ENCODE measurements at places on chromosomes 13 and 19.

DNA sequence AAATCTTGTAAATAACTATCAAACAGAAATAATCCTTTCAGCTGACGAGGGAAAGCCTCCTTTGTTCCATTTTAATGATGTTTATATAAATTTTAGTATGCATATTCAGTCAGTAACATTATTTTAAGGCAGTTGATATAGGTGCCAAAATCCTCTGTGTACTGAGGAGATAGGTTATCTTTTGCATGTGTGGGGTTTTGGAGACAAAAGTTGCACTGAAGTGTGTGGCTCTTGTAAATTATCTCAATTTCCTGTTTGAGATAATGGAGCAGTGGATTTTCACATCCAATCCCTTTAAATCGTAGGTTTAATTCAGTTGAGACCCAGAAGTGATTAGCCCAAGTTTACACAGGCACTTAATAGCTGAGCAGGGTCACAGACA lies 106.6 kb downstream of the RGCC start:
- no peak for DNase-seq

DNA sequence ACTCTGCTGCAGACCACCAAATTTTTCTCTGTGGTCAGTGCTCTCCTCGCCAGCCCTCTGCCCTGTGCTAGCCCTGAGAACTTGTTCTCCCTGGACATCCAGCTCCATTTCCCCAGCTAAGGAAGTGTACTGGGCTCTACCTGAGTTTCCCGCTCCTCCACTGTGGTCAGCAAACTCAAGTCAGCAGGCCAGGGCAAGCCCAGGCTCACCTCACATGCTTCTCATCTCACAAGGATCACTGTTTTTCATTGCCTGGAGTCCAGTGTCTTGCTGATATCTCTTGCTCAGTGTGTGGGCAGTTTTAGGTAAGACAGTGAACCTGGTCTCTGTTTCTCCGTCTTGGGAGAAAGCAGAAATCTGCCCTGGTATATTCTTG lies 201.4 kb downstream of the FOXO1 start:
- no peak for DNase-seq

GRCh38 chr19:13881692-13882418 lies 4.9 kb downstream of the NANOS3 start:
- DNase-seq: no peak

- DNase-seq: no peak
Observed at GRCh38 chr13:18943273-18943672, 238.4 kb downstream of the TUBA3C start.

GRCh38 chr19:13036366-13036976 lies 41.2 kb downstream of the NFIX start:
- DNase-seq: no peak

- DNase-seq: no peak
Observed at GRCh38 chr13:112849500-112849899, 119.5 kb upstream of the MCF2L start.

DNA sequence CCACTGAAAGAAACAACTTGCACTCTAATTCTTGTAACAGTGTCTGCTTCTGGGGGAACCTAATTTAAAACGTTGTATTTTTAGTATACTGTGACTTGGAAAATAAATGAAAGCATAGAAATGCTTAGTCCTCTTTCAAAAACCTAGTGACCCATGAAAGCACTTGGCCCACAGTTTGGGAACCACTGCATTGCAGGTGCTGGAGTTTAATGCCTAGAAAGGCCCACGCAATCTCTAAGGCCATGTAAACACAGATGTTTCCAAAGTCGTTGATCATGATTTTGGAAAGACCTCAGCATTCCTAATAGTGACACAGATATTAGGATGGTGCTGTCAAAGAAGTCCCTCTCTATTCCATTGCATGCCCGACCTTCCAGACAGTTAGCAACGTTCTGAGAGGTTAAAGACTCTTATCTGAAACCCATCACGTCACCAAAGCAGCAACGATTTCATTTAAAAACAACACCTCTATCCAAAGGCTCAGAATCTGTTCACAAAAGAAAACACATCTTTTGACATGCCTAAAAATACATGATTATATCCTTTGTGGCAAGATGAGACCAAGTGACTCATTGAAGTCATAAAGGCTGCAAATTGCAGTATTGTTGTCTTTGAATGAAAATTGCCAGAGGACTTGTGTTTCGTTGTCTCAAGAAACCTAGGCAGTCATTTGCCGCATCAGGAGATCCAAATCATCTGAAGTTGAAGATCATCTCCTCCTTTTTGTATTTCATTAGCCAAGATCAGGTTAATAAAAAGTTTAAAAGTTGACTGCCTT lies 328.0 kb upstream of the ZNF507 start:
- DNase-seq: no peak

DNA sequence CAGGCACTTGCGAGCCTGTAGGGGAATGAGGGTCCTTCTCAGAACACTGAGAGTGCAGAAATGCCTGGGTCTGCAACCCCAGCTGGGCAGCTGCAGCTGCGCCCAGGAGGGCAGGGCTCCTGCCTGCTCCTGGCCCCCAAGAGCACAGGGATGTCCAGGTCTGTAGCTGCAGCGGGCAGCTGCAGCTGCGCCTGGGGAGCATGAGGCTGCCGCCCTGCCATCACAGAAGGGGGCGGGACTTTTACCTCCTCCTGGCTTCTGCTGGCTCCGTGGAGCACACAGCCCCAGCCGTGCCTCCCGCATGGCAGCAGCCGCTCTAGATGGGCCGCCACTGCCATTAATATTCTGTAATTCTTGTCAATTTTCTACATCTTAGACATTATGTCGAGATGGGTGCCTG lies 17.8 kb downstream of the CPB2 start:
- DNase-seq: no peak

- DNase-seq: no peak
Observed at GRCh38 chr19:28122734-28123133, 1090.2 kb downstream of the UQCRFS1 start.

DNA sequence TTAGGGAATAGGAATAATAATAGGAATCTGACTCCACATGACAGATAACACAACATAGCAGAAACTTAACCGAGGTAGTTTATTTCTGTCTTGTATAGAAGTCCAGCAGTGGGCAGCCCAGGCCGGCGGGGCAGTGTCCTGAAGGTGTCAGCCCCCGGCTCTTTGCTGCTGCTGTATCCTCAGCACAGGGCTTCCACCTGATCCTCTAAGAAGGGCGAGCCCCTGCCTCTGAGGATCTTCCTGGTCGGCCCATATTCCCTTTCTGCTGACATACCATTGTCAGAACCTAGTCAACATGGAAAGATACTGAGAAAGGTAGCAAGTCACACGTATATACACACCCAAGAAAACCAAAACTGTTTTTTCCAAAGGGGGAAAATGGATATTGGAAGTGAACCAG lies 56.2 kb upstream of the GPR183 start:
- DNase-seq: no peak

DNA sequence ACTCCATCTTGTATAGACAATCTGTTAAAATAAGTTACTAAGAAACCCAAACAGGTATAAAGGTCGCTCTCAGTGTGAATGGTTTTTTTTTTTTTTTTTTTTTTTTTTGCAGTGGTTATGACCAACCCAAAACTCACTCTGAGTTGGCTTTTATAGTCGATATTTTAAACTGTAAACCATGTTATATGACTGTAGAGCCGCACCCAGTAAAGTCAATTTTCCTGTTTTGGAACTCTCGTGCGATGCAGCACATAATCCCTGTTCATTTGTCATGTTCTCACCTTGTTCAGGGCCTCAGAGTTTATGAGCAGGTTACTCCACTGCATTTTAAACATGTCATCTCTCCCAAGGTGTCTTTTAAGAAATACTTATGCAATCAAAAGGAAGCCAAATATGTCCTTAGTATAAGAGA lies 112.5 kb downstream of the KLF5 start:
- no peak for DNase-seq

GRCh38 chr19:58560921-58561320 lies 2.5 kb upstream of the UBE2M start:
- DNase-seq: no peak

GRCh38 chr13:65112531-65112941 lies 2117.6 kb downstream of the PCDH9 start:
- no peak for DNase-seq

DNA sequence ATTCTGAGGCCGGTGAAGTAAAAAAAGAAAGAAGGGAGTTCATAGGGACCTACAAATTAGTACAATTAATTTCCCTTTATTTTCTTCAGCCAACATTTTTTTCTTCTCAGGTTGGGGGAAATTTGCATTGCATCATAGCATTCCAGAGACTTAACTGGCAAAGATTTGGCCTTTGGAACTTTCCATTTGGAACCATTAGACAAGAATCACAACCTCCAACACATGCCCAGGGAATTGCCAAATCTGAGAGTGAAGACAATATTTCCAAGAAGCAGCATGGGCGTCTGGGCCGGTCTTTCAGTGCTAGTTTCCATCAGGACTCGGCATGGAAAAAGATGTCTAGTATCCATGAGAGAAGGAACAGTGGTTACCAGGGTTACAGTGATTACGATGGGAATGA lies 6.4 kb upstream of the ERCC5 start:
- DNase-seq: no peak

DNA sequence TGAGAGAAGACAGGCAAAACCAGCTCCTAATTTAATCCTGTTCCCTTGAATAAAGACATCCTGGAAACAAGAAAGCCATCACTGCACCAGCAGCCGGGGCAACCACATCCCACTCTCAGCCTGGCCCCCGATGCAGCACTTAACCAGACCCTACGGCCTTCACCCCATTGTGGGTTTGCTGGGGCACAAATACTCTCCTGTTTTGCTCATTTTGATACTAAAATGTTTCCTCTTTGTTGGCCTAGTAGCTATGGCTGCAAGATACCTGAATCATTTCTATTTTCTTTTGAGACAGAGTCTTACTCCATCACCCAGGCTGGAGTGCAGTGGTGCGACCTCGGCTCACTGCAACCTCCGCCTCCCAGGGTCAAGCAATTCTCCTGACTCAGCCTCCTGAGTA lies 28.4 kb downstream of the ANKRD27 start:
- no peak for DNase-seq

DNA sequence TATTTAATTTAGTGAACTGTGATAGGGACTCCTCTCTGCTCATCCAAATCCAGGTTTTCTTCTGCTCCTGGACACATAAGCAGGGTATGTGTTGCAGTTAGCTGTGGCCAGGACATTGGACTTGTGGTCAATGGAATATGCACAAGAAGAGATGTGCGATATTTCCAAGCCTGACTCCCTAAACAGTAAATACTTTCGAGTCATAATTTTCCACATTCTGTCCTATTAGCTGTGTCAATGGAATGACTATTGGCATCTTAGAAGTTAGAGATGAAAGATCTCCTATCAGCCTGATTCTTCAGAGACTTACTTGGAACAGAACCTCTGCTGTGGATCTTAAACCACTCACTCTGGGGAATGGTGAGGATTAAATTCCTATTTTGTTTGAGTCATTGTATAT lies 771.0 kb downstream of the EFNB2 start:
- DNase-seq: no peak

DNA sequence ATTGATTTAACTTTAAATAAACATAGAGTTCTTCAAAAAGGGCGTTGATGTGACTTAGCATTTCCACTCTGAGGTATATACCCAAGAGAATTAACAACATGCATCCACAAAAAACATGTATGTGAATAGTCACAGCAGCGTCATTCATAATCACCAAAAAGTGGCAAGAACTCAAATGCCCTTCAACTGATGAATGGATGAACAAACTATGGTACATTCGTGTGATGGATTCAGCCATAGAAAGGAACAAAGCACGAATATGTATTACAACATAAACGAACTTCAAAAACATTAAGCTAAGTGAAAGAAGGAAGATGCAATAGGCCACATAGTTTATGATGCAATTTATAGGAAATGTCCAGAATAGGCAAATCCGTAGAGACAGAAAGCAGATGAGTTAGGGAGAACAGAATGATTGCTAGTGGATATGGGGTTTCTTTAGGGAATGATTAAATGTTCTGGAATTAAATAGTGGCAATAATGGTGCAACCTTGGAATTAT lies 72.3 kb upstream of the UQCRFS1 start:
- DNase-seq: no peak

GRCh38 chr19:23071147-23071511 lies 45.7 kb upstream of the ZNF730 start:
- no peak for DNase-seq

DNA sequence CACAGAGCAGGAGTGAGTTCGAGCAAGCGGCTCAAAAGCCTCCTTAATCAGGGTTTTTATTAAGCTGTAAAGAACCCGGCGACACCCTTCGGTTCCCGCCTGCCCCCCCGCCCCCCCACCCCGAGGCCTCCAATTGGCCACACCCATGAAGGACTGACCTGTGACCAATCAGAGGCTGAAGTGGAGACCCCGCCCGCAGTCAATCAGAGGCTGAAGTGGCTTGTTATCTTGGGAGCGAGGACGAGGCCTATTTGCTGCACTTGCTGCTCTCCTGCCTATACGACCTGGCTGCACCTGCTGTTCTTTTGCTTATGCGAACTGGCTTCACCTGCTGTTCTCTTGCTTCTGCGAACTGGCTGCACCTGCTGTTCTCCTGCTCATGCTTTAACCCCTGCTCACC lies 844.9 kb downstream of the OLFM4 start:
- DNase-seq: no peak

DNA sequence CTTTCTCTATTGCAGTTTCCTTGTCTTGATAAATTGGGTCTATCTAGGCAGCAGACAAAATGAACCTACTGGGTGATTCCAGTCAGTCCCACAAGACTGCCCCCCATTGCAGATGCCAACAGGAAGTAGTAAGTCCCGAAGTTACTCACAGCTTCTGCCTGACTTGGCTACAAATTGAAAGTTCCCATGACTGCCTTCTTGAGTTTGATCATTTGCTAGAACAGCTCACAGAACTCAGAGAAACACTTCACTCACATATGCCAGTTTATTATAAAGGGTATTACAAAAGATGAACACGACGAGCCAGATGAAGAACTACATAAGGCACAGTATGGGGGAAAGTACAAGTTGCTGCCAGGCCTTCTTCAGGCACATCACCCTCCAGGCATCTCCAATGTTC lies 50.0 kb downstream of the TEX26 start:
- DNase-seq: no peak

GRCh38 chr13:29359181-29359580 lies 236.3 kb downstream of the SLC7A1 start:
- no peak for DNase-seq

DNA sequence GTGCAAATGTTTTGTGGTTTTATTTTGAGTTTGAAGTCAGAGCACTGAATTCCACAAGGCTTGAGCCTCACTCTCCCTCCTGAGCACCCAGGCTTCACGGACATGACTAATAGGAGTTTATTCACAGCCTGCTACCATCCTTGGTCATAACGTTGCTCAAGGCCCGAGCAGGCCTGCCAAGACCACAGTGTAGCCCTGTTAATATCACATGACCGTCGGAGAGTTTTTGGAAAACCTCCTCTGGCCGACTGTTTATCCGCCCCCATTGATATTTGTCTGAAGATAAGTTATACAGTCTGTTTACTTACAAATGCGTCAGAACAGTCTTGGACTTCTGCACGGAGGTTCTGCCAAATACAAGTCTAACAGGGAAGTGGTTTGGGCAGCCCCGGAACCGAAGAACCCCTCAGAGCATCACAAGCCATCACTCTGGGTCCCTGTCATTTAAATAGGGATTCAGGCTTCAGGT lies 89.9 kb downstream of the COL4A2 start:
- no peak for DNase-seq

DNA sequence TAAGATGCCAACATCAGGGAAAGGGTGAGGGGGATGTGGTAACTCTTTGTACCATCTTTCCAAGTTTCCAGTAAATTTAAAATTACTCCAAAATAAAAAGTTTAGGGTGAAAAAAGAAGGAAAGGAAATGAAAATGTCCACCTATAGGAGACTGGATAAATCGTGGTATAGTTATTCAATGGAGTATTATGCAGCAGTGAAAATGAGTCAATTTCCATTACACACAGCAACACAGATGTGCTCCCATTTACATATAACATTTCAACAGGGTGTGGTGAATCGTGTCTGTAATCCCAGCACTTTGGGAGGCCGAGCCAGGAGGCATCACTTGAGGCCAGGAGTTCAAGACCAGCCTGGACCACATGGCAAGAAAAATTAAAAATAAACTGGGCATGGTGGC lies 7.4 kb upstream of the ZNF541 start:
- no peak for DNase-seq

All from activated T-helper 1 cell treated with anti-CD3 and anti-CD28 coated beads, Interleukin-2, amount 50 U/mL, for 16 hours (primary cell).